ENCODE measurements at places on chromosomes 12 and 14. TPM values are rescaled to one million over a fixed set of nuclear protein-coding genes. Genes with fewer than 3 reads are reported as not detected.

The ACOT6 gene
- not detected for total RNA-seq

The LRRK2 gene
- not detected for total RNA-seq

GRCh38 chr12:62839869-62840660 lies 94.9 kb downstream of the PPM1H start:
- no peak for DNase-seq

The PARP2 gene
- 47.3 TPM for total RNA-seq

DNA sequence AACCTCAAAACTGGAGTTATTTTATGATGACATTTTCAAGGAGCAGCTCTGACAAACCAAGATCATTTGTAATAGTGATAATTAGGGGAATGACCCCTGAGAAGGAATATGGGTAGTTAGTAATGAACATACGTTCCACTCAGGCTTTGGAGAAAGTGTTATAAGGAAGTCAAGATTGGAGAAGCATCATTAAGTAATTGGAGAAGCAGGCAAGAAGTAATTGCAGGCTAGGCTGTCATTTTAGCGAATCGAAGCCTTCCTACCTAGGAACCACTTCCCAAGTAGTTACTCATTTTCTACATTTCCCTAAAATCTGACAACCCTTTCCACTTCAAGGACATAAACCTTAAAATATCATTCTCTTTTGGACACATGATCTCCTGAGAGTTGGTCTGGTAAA lies 1.2 kb downstream of the EDDM3B start:
- no peak for DNase-seq

DNA sequence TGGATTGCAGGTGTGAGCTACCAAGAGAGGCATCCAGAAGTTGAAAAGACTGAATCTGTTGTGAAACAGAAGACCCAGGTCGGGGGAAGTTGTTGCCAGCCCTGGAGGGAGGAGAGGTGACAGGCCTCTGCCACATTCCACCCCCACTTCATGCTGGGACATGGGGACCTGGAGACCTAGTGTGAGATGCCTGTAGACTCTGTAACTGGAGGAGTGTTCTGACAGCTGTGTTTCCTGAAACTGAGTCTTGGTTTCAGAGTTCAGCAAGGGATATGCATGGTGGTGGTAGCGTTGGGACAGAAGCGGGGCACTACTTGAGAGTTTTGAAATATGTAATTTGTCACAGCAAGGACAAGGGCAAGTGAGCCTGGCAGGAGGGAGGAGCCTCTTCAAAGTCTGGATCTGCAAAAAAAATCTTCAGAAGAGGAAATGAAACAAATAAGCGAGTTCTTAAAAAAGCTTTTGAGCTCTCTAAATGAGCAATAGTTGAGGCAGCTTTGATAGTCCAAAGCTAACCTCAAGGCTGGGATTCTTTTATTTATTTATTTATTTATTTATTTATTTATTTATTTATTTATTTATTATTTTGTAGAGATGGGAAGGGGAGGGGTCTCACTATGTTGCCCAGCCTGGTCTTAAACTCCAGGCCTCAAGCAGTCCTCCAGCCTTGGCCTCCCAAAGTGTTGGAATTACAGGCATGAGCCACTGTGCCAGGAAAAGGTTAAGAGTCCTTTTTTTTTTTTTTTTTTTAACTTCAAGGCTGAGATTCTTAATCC lies 58.9 kb upstream of the EEA1 start:
- peak; percentile 71 for DNase-seq
